ENCODE measurements at places on chromosomes 1 and 21.

- no peak for DNase-seq
These were observed 153.7 kb upstream of the ST6GALNAC5 start for GRCh38 chr1:76713535-76713934.

DNA sequence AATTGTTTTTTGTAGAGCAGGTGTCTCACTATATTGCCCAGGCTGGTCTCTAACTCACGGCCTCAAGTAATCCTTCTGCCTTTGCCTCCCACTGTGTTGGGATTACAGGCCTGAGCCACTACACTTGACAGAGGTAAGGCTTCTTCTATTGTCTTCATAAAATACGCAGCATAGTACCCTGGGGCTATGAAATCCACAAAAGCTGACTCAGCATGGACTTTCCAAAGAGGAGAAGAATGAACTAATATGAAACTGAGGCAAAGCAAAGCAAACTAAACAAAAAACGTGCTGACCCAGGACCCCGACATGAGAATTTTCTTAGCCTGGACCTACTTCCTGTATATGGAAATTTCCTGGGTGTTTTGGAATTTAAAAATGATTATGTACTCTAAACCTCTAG lies 18.5 kb upstream of the ATP13A2 start:
- no peak for DNase-seq

GRCh38 chr1:47555841-47556560 lies 118.2 kb downstream of the FOXD2 start:
- DNase-seq, result no peak

- DNase-seq, result peak; percentile 64
These were observed 59.2 kb downstream of the TBX15 start for GRCh38 chr1:118928739-118929554.

- no peak for DNase-seq
These were observed 10.5 kb upstream of the OPRD1 start for GRCh38 chr1:28801461-28801860.

- no peak for DNase-seq
These were observed 86.3 kb upstream of the VANGL1 start for GRCh38 chr1:115555446-115555845.

GRCh38 chr1:47471163-47471562 lies 33.3 kb downstream of the FOXD2 start:
- DNase-seq, result no peak

- no peak for DNase-seq
These were observed 9.1 kb upstream of the MTF1 start for GRCh38 chr1:37868466-37868865.

DNA sequence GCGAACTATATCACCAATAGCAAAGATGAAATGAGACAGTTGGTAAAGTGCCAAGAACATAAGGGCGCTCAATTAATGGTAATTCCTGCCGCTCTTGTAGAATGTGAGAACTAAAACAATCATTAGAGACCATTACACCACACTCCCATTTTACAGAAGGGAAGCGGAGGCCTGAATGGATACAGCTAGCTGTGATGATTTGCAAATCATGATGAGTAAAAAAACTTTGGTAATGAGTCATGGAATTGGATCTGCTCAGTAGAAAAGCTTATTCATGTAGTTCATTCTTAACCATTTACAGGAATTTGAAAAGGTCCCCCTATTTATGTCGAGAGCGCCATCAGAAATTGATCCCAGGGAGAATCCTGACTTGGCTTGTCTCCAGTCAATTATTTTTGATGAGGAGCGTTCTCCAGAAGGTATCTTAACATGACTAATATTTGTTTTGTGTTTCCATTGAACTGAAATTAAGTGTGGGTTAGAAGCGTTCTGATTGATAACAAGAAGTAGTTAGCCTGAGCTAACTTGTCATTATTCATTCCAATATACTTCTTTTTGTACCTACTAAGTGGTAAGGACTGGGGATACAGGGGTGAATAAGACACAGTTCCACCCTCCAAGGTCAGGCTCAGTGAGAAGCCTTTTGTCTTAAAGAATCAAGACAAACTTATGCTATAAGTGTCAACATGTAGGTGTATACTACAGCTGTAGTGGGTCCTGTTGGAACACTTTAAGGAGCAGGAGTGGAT lies 812 bp downstream of the TTC4 start:
- no peak for DNase-seq
